ENCODE measurements at places on chromosomes 3 and 15.
A peak's percentile ranks its signal among the peaks of the same experiment; 100 is the strongest.

- no peak for DNase-seq
Observed at GRCh38 chr3:59072681-59073080, 22.9 kb upstream of the CFAP20DC start.

- no peak for DNase-seq
Observed at GRCh38 chr15:92634671-92635201, 20.8 kb downstream of the FAM174B start.

- DNase-seq, result peak; percentile 80
Observed at GRCh38 chr3:126956866-126957650, 25.9 kb upstream of the PLXNA1 start.

- DNase-seq, result no peak
Observed at GRCh38 chr3:89000886-89001285, 106.5 kb upstream of the EPHA3 start.

GRCh38 chr3:185537369-185537970 lies 14.9 kb downstream of the LIPH start:
- peak; percentile 51 for DNase-seq

DNA sequence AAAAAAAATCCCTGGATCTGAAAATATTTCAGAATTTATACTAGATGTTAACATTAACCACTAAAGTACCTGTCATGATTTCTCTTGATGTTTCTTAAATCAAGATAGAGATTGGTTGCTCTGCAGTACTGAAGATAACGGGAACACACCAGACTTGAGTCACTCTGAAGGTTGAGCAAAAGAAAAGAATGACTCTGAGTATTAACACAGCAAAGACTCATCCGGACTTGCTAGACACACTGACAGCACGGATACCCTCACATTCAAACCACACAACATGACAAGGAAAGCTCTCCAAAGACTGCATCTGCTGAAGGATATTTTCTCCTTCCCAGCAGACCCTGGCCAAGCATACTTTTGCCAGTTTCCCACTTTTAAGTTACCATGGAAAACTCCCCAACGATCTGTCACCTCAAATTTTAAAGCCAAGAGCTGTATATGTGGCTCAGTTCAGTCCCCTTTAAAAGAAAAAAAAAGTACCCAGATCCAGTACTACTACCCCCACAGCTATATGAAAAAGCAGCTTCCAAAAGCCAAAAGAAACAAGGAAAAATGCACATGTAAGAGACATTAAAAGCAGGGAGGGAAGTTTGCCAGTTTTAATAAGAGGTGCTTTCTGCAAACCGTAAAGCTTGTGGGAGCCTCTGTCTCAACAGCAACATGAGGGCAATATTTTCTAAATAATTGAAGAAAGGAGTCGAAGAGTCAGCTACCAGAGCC lies 8.3 kb downstream of the EOGT start:
- DNase-seq, result no peak

DNA sequence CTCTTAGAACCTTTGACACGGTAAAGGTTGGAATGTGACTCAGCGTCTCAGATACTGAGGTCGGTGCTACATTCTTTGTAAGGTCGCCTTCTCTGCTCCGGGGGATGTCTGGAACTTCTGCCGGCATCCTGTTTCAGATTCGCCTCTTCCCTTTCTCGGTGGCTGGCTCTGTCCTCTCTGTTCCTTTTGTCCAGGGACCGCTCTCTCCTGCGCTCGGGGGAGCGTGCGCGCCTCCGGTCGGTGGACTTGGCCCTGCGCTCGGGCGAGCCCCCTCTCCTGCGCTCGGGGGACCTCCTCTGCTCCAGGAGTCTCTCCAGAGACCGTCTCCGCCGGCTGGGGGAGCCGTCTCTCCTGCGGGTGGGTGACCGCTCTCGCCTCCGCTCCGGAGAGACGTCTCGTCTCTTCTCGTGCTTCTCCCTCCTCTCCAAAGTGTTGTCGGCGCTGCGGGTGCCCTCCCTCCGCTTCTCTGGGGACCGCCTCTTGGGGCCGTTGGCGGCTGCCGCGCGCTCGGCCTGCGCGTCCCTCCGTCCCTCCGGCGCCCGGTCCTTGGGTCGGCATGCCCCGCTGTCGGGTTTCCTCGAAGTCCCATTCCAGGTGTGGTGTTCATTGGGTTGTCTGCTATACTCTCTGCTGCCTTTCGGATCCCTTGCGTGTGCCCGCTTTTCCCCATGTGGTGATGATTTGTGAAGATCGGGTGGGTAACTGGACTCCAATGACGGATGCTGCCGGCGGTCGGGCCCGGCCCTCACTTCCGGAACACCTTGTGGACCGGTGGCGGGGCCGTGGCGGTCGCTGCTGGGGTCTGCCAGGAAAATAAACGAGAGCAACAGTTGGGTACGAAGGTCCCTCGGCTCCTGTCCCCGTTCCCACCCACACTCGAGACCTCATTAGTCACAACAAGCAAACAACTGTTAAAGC lies 668.8 kb upstream of the ADAMTS9 start:
- peak; percentile 87 for DNase-seq

GRCh38 chr3:3071136-3071535 lies 39.0 kb downstream of the IL5RA start:
- DNase-seq, result no peak

GRCh38 chr15:57920911-57921310 lies 144.6 kb downstream of the ALDH1A2 start:
- DNase-seq, result no peak

- no peak for DNase-seq
Observed at GRCh38 chr15:68337826-68338225, 60.3 kb downstream of the FEM1B start.

GRCh38 chr15:80462111-80462510 lies 57.9 kb downstream of the ARNT2 start:
- DNase-seq, result no peak

DNA sequence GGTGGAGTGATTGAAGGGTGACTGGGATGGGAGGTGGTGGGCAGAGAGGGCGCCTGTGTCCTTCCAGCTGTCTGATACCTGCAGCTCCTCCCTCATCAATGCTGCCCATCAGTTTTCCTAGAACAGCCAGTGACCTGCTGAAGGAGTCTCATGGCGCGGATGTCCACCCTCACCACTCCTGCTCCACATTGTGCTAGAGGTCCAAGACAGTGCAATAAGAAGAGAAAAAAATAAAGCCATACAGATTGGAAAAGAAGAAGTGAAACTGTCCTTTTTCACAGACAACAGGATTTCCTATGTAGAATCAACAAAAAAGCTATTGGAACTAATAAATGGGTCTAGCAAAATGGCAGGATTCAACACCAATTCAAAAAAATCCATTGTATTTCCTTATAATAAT lies 7.4 kb downstream of the ZDHHC19 start:
- DNase-seq, result no peak

DNA sequence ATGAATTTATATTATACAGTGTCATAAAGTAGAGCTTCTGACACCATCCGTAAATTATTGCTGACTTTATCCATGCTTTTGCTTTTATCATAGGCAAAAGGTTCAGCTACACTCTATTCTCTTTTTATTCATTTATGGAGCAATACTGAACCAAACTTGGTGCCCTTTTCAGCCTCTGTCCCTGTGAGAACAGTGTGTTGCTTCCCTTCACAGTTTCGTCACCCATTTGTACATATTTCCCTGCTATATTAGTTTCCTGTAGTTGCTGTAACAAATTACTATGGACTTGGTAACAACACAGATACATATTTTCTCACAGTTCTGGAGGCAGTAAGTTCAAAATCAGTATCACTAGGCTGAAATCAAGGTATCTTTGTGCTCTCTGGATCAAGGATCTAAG lies 2.8 kb upstream of the RPL24 start:
- DNase-seq, result no peak

DNA sequence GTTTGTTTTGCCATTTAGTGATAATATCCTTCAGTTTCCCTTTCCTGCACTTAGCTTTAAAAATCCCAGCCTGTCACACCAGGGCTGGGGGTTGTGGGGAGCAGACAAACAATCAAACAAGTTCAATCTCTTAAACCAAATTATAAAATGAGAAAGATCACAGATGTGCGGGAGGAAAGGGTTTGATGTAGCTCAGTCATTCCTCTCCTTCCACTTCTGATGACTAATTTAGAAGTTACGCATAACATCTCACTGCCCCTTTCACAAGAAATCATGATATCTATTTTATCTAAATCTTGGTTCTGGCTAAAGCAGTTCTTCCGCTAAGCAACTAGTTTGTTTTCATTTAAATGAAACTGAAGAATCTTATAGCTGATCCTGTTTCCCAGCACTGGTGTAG lies 34.1 kb upstream of the ATG7 start:
- no peak for DNase-seq

DNA sequence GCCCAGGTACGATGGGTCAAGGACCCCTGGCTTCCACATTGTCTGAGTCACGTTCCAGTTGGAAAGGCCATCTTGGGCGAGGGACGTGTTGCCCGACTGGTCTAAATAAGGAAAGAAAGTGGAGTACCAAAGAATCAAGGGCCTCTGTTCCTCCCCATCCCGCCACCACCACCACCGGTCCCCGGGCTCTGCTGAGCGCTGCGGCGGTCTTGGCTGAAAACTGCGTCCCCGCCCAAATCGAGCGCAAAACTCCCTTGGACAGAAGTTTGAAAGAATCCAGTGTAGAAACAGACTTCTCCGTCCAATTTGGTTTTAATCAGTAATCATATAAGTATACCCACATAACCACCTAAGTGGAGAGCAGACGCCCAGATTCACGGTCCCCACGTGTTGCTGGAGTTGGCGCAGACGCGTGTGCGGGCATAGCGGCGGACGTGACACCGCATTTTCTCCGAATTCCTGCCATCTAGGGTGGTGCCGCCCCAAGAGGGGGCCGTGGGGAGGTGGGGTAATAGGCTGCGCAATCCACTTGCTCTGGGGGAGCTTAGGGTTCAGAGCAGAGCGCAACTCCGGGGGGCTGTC lies 243.8 kb upstream of the TOPAZ1 start:
- peak; percentile 43 for DNase-seq

DNA sequence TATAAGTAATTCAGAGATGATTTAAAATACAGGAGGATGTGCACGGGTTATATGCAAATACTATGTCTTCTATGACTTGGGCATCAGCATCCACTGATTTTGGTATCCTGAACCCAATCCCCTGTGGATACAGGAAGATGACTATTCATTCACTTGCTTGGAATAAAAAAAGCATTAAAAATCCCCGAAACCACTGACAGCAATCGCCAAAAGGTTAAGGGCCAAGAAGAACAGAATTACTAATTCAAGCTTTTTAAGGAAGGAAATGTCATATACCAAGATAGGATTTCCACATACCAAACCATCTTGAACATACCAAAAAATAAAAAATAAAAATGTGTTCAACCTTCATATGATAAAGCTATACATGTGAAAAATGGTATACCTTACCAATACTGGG lies 93.7 kb downstream of the DLG1 start:
- DNase-seq, result no peak

DNA sequence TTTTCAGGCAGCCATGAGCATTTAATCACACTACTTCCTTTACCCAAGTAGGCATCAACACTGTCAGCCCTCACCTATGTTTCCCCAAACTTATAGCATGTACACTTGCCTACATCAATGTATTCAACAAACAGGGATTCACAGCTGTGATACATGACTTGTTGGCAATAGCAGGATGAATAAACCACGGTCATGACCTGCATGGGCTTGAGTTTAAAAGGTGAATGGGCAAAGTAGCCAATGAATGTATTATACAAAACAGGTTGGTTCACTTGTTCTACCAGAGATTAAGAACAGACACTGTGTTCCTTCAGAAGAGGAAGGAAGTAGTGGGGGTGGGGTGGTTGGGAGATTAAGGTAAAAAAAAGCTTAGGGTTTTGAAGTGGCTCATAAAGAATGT lies 861.9 kb upstream of the SEMA6D start:
- no peak for DNase-seq

DNA sequence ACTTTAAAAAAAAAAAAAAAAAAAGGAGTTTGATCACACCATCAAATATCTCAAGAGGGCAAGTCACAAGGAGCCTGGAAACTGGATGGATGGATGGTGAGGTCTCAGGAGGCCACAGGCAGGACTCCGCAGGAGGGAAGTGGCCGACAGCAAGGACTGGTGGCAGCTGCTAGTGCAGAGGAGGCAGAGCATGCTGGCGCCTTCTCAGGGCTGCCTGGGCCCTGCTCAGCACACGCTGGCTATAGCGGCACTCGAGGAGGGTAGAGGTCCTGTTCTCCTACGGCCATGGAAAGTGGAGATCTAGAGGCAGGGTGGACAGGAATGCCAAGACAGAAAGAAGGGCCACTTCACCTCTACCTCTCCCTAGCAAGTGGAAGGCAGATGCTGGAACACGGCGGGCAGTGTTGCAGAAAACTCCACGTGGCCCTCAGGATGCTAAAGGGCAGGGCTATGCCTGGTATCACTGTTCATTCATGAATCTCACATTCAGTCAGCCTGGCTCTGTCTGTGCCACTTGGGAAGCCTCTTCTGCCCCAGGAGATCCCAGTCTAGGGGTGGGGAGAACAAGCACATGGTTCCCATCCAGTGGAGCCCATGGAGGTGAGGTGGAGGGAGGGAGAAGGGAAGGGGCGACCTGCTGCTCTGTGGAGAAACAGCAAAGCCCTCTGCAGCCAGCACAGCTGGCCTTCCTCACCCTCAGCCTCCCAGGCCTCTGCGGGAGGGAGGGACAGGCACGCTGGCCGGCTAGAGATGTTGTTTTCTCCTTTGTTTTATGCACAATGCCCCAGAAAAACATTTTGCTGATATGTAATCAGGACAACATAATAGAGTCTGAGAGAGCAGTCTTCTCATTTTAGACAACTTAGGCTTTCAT lies 71.0 kb downstream of the OXNAD1 start:
- DNase-seq, result no peak

GRCh38 chr15:89936051-89936785 lies 23.5 kb upstream of the ARPIN start:
- no peak for DNase-seq

- no peak for DNase-seq
Observed at GRCh38 chr3:194180570-194180969, 44.6 kb downstream of the HES1 start.

- no peak for DNase-seq
Observed at GRCh38 chr3:195931582-195932273, 23.4 kb upstream of the TNK2 start.

DNA sequence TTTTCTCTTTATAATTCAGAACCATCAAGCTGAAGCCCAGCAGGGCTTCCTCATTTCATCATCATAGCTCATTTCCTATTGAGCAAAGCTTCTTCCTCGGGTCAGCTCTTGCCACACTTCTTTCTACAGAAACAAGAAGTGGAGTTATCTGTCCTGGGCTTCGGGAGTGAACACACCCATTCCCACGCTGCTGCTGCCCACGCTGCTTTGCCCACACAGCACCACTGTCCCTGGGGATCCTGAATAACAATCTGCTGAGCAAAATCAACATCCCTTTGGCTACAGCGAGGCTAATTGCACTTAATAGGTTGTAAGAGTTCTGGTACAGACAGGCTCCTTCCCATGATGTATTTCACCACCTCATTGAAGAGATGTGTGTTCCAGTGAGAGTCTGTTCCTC lies 23.7 kb downstream of the CEP19 start:
- DNase-seq, result no peak
